Effector CD8-positive, alpha-beta T cell (primary cell): ENCODE measurements at places on chromosomes 12 and 14.

DNA sequence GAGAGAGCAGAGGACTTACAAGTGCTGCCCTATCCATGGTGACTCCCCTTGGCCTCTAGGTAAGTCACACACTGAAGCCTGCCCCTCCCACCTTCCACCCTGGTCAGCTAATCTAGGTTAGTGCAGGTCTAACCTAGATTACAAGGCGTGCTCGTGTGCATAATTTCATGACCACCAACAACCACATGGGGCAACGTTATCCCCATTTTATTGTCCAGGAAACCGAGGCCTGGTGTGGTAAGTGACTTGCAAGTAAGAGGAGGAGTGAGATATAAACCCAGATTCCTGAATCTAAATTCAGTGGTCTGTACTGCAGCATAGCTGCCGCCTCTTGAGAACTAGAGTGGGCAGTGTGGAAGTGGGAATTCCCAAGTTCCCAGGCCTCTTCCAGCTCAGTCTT is 171.1 kb downstream of the DAD1 start:
- DNase-seq = no peak

DNA sequence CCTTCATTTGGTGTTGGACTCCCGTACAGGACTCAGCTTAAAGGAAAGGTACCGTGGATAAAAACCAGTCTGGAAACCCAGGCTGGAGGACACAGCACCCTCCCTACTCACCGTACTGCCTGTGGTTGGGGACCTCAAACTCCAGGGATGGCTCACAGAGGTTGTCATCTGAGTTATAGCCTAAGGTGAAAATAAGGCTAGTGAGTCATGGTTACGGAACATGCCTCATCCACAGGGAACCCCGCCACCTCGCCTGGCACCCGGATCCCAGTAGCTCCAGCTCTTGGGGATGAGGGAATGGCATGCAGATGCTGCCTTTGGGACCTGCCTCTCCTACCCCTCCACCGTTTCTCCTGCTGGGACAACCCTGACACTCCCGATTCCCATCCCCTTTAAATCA is 36.8 kb upstream of the GPR68 start:
- DNase-seq = no peak

GRCh38 chr14:21924479-21924878 is 250.9 kb upstream of the OR4E1 start:
- peak; percentile 29 for DNase-seq

DNA sequence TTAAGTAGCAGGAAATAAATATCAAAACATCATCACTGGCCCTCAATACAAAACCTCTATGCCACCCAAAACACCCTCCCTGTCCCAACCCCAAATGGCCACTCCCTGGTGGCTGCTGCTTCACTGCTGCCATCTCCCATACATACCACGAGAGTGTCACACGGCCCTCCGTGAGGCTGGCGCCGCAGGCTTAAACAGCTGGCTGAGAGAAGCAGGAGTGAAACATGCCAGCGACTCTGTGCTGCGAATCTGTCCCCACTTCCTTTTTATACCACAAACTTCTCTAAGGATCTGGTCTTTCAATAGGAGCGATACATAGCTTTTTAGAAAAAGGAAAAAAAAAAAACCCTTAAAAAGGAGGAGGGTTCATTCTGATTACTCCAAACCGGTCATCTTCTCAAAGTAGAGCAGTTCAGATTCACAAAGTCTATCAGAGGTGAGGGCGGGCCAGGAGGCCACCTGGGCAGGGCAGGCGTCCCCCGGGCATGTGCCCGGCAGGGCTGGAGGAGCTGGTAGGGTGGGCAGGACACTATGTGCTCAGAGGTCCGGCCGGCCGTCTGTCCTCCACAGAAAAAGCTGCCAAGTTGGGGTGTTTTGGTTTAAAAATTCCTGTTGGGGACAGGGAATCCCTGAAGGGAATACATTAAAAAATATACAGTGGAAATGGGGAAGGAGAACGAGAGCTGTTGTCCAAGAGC is 26.5 kb downstream of the MAX start:
- no peak for DNase-seq

DNA sequence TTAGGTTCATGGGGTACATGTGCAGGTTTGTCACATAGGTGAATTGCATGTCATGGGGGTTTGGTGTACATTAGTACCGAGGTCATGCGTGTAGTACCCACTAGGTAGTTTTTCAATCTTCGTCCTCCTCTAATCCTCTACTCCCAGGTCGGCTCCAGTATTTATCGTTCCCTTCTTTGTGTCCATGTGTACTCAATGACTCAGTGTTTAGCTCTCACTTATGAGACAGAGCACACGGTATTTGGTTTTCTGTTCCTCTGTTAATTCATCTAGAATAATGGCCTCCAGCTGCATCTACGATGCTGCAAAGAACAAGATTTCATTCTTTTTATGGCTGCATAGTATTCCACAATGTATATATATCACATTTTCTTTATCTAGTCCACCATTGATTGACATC is 850.9 kb upstream of the MDGA2 start:
- no peak for DNase-seq

DNA sequence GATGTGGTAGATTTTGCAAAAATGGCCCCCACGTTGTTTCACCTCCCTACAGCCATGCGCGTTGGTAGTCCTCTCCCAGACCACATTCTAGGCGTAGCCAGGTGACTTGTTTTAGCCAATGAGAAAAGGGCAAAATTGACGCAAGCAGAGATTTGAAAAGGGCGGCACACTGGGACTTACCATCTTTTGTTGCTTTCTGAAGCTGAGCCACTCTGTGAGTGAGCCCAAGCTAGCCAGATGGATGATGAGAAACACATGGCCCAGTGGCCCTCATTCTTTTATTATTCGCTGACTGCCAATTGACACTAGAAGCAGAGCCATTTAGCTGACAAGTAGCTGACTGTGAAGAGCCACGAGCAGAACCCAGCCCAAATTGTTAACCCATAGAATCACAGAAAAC is 142.0 kb upstream of the GZMB start:
- DNase-seq = no peak

DNA sequence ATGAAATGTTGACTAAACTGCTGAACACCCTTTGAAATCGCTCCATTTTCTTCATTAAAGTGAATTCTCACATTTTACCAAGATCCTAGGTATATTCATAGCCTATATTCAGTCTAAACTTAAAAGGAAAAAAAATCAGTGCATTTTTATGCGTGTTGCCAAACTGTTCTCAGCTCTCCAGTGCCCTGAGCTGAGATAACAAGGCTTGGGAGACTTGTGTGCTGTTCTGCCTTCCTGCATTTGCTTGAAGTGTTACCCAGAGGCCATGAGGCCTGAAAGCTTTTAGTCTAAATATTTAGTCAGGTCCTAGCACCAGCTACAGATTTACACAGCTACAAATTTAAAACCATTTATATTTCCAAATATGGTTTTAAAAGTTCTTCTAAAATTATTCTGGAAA is 8.6 kb upstream of the PALS1 start:
- no peak for DNase-seq

DNA sequence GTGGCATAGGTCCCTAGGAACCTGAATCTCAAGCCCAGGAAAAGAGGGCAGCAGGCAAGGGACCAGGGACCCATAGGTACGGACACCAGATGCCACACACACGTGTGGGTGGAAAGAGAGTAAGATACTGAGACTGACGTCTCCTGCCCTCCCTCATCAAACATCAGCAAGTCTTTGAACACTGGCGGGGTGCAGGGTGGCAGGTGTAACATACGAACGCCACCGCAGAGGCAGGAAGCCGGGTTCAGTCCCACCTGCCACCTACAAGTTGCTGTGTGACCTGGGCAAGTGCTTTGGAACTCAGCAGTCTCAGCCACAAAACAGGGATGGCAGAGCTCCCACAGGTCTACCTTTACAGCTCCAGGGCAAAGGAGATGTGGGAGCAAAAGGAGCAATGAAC is 11.1 kb downstream of the ACTN1 start:
- peak; percentile 56 for DNase-seq
